ENCODE measurements at places on chromosomes 11 and 22. TPM values are rescaled to one million over a fixed set of nuclear protein-coding genes. Genes with fewer than 3 reads are reported as not detected.

The ELMOD1 gene
- 0.14 TPM for total RNA-seq

The PLEKHA7 gene
- 10.2 TPM for total RNA-seq

The LMO2 gene
- total RNA-seq = 12.7 TPM

- peak; percentile 19 for DNase-seq
Observed at GRCh38 chr11:112290493-112290850, 29.8 kb upstream of the PLET1 start.

GRCh38 chr11:4183410-4184057, 88.9 kb downstream of the RRM1 start:
- DNase-seq = no peak

DNA sequence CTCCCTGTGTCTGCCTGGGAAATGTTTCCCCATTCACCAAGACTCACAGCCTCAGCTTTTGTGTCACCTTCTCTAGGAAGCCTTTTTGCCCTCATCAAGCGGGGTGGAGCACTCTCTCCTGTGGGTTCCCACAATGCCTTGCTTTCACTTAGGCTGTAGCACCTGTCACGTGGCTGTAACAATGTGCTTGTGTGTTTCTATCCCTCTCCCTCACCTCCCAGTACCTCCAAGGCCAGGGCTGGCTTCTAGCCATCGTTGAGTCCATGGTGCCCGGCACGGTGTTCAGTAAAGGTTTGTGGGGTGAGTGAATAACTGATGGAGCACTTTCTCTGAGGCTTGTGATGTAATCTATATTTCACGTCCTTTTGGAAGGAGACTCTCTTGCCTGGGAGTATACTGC, 153.2 kb downstream of the TTC17 start:
- DNase-seq = no peak

DNA sequence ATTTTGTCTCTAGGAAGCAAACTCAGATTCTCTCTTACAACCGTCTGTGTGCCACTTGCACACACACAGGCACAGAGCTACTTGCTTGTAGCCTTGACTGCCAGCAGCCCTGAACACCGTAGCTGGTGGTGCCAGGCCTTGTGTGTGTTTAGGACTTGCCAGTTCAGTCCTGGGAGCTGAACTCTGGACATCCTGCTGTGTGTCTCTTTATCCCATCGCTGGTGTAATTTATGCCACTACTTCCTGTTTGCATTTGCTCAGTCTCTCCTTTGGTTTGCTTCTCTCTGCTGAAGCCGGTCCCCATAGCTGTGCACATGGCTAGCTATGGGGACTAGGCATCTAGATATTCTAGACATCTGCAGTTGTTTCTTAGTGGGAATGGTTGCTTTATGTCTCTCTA, 24.0 kb downstream of the MARK2 start:
- no peak for DNase-seq

DNA sequence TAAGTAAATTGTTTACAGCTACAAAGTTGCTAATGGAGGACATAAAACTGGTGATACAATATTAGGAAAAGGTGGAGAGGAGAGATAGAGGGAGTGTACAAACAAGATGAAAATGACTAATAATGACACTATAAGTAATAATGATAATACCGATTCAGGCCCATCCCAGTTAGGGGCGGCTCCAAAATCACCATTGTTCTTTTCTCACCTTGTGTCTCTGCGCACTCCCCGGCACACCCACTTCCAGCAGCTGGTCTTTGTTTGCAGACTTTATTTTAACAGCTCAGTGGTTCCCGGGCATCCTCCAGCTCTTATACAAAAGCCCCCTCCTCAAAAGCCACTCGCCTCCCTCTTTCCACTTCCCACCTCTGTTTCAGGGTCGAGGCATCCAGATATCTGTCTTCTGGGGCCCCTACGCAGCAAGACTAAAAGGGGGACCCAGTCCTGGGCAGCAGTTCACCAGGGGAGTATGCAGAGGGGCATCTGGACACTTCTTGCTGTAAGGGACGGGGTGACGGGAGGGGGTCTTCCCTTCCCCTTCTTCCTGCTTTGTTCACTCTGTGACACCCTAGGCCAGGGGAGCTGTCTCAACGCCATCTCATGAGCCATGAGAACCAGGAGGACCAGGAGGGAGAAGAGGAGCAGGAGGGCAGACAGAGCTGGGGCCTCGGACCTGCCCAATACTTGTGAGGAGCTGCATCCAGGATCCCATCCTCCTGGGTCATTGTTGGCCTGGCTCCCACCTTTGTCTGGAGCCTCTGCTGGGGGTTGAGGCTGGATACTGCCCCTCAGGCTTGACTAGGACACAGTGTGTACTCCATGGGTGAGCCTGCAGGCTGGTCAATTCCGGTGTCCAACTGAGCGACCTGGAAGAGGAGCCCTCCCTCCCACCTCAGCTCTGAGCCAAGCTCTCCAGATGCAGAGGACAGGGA, 2.7 kb downstream of the APOL2 start:
- DNase-seq = no peak

DNA sequence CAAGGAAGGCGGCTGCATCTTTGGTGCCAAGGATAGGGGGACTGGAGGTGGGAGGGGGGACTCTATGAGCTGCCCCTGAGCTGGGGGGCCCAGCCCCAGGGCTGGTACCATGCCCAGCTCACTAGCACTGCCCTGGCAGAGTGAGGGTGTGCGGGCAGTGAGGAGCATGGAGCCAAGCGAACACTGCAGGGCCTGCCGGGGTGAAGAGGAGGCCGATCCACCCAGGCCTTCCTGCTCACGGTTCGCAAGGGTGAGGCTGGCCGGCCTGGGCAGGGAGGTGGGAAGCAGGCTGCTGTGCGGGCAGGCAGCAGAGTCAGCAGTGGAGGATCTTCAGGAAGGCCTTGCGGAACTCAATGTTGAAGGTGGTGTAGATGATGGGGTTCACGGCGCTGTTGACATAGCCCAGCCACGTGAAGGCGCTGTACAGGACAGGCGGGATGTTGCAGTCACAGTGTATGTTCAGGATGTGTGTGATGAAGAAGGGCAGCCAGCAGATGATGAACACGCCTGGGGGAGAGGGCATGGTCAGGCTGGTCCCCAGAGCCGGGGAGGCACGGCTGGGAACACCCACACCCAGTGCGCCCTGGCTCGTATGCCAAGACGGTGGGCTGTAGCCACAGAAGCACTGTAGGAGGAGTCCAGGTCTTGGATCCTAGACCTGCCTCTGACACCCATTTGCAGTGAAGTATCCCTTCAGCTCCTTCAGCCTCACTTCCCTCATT, 23.0 kb downstream of the ANKK1 start:
- no peak for DNase-seq

Data from sigmoid colon (tissue), 7 donors.